A549 treated with Mapracorat at 1 μM for 4 hours (cell line): ENCODE measurements at places on chromosomes 1 and 21. TPM values are rescaled to one million over a fixed set of nuclear protein-coding genes. Genes with fewer than 3 reads are reported as not detected.

FAM3B gene
- total RNA-seq, result not detected in 5 replicates

CHRNB2 gene
- 0.30 to 0.48 TPM (median 0.43 TPM) in 5 replicates for total RNA-seq

S100A2 gene
- total RNA-seq, result 20.2 to 30.6 TPM (median 26.9 TPM) in 5 replicates

CFAP107 gene
- not detected in 5 replicates for total RNA-seq

MRPS15 gene
- total RNA-seq, result 73.9 to 86.0 TPM (median 81.7 TPM) in 5 replicates

CAPN8 gene
- total RNA-seq, result 0.64 to 1.6 TPM (median 1.2 TPM) in 5 replicates

CYYR1 gene
- not detected in 5 replicates for total RNA-seq

ST6GALNAC5 gene
- total RNA-seq, result not detected in 5 replicates

KCNJ9 gene
- not detected in 5 replicates for total RNA-seq

SNAPIN gene
- 57.2 to 64.5 TPM (median 57.6 TPM) in 5 replicates for total RNA-seq
